Karpas-422 (cell line): ENCODE measurements at places on chromosomes 4 and X. TPM values are rescaled to one million over a fixed set of nuclear protein-coding genes. Genes with fewer than 3 reads are reported as not detected.

- no peak for DNase-seq
Measured at GRCh38 chr4:11739992-11740391, 311.3 kb upstream of the HS3ST1 start.

DNA sequence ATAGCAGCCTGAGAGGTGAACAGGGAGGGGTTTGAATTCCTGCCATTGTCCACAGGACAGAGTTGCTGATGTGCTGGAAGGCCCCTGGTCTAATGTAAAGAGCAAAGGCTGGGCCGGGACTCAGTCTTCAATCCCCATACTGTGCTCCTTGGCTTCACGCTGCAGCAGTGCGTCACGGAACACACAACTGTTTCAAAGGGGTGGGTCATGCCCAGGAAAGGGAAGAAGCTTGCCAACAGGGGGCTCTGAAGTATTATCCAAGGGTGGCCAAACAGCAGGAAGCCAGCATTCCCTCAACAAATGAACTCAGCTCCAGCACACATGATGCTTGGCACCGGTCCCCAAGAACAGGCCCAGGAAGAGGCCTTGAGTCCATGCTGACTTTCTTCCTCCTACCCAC lies 122.5 kb downstream of the NFKB1 start:
- DNase-seq: no peak

GRCh38 chrX:45353456-45353855 lies 152.8 kb upstream of the DIPK2B start:
- no peak for DNase-seq

DNA sequence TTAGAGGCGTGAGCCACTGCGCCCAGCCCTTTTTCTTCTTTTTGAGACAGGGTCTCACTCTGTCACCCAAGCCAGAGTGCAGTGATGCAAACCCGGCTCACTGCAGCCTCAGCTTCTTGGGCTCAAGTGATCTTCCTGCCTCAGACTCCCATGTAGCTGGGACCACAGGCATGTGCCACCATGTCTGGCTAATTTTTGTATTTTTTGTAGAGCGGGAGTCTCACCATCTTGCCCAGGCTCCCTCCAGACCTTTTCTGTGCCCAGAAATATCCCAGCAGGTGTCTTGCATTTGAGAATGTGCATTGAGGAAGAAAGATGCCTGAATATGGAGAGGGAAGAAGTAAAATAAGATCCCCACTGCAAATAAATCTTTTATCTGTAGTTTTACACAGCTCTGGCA lies 58.7 kb downstream of the PPEF2 start:
- DNase-seq: no peak

GRCh38 chr4:55871299-55871800 lies 17.9 kb downstream of the EXOC1 start:
- DNase-seq: no peak

DNA sequence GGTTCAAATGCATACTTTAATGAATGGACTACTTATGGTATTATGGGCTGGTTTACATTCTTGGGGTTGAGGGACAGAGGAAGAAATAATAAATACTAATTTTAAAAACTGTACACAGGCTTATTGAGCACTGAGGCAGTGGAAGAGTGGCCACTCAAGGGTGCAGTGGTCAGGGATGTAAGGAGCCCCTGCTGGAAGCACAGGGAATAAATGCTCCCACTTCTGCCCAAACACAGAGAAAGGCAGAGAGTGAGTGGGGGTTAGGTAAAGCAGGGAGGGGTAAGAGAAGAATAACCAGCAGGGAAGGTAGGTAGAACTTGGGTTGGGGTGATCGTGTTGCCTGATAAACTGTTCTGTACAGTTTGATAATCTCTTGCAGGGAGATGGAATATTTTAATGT lies 60.0 kb downstream of the GAB1 start:
- no peak for DNase-seq

DNA sequence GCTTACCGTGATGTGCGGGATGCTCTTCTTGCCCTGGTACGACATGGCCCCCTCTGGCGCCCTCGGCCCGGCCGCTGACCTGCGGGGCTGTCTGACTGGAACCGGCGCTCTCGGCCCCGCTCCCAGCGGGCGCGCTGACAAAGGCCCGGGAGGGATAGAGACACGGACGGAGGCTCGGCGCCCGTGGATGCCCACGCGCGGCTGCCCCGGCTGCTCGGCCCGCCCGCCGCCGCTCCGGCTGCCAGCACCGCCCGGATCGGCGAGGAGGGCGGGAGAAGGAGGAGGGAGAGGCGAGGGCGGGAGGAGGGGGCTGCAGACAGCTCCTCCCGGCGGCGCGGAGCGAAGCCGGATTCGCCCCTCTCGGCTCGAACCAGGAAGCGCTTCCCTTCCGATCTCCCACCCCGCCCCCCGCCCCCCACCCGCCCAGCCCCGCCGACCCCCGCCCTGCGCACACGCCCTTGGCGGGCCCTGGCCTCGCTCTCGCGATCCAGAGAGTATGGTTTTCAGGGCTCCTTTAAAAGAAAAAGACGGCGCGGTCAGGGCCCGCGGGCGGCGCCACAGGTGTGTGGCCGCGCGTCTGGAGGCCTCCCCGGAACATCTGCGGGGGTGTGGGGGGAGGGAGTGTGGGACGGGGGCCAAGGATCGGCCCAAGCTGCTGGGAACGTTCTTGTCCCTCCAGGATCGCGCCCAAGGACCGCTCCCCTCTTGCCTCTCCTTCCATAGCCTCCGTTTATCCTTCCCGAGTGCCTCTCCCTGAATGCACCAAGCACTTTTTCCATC lies 4.5 kb downstream of the CRMP1 start:
- DNase-seq: no peak

GRCh38 chr4:33057736-33058135 lies 2337.6 kb downstream of the PCDH7 start:
- DNase-seq: no peak

- DNase-seq: no peak
Measured at GRCh38 chr4:94036964-94037363, 170.7 kb upstream of the SMARCAD1 start.

The WWC2 gene
- total RNA-seq: not detected in 2 replicates

The MUC7 gene
- not detected in 2 replicates for total RNA-seq
